Type B pancreatic cell (in vitro differentiated cells): ENCODE measurements at places on chromosomes 6 and 20. TPM values are rescaled to one million over a fixed set of nuclear protein-coding genes. Genes with fewer than 3 reads are reported as not detected.
A peak's percentile ranks its signal among the peaks of the same experiment; 100 is the strongest.

DNA sequence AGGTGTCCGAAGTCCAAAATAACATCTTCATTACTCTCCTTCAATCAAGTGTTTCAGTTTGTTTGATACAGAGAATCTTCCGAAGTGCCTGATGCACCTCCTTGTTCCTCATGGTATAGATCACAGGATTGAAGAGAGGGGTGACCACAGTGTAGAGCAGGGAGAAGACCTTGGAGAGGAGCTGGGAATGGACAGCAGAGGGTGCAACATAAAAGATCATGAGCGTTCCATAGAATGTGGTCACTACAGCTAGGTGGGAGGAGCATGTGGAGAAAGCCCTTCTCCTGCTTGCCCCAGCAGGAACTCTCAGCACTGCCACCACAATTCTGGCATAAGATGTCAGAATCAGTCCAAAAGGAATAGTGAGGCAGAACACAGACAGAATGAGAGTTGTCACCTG is 11.9 kb downstream of the OR12D1 start:
- H3K36me3 ChIP-seq = no peaks in the 10 kb centered on the region
- no peak overlapping the region for H3K27ac ChIP-seq
- H3K4me3 ChIP-seq = no peak overlapping the region
- no peak for DNase-seq

DNA sequence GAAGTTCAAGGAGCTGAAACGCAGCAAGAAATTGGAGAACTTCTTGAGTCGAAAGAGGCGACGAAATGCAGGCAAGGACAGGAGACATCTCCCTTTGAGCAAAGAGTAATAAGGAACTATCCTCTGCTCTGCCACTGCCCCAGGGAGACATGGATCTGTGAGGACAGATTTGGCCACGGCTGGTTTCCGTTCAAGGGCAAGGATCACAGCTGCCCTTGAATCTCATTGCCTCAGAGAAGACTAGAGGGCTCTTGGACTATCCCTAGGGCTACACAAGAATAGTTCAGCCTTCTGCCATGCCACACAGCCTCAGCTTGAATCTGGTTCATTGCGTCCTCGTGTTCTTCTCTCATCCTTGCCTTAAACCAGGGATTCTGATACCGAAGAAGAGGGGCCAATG is 7.7 kb downstream of the RRP36 start:
- peaks cover 41% of the 10 kb centered on the region for H3K36me3 ChIP-seq
- no peak overlapping the region for H3K27ac ChIP-seq
- no peak for DNase-seq
- H3K4me1 ChIP-seq = peaks cover 2% of the 10 kb centered on the region

- no peaks in the 10 kb centered on the region for H3K4me1 ChIP-seq
- H3K36me3 ChIP-seq = no peaks in the 10 kb centered on the region
- no peak overlapping the region for H3K27ac ChIP-seq
- no peak for DNase-seq
These were observed 37.1 kb downstream of the BEND6 start for GRCh38 chr6:56992036-56992435.

DNA sequence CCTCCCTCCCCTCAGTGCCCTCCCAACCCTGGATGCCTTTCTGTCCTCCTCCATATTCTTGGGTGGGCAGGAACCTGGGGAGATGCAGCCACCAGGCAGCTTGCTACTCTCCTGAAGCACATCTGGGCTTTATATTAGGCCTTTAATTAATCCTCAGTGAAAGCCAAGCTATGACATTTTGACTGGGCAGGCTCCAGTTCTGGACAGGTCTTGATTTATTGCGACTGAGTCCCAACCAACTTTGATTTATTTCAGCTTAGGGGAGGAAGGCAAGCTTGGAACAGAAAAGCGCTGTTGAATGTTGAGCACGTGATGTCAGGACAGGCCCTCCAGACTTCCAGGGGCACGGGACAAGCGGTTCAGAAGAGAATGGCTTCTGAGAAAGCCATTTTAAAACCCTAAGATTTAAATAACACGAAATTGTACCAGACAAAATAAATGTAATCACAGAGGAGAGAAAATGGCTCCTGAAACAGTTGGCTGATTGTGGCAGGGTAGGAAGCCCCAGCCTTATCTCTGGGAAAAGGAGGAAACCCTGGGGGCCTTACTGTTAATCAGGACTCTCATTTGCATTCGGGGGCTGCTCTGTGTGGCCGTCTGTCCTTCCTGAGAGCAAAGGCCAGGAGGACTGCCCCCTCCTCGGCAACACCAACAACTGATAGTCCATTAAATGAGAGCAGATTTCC is 294.2 kb downstream of the FOXC1 start:
- H3K27ac ChIP-seq = peak overlapping the region; percentile 44
- peaks cover 20% of the 10 kb centered on the region for H3K27me3 ChIP-seq
- H3K36me3 ChIP-seq = peaks cover 3% of the 10 kb centered on the region
- peak overlapping the region; percentile 16 for H3K4me3 ChIP-seq
- H3K4me1 ChIP-seq = peaks cover 20% of the 10 kb centered on the region
- DNase-seq = no peak

DNA sequence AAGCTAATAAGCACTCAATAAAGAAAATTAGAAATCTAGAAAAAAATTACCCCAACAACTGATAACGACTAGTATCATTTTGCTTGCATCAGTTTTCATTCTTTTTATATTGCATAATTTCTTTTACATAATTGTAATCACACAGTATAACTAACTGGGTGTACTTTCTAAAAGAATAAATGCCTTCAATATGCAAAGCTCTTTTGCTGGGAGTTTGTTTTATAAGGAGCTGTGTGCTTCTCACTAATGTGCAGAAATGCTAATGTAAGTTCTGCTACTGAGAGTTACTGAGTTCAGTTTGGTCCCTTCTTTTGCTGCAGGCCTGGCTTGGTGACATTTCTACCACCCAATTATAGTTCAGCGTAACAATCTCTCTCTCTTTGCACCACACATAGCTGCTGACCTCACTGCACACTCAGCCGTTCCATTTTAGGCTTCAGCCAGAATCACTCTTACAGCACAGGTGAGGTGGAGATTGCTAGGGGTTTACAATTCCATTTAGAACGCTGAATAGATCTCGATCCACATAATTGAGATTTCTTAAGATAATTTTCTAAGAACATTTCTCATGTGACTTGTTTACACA is 20.9 kb upstream of the KLHL31 start:
- no peaks in the 10 kb centered on the region for H3K27me3 ChIP-seq
- DNase-seq = no peak
- H3K4me3 ChIP-seq = no peak overlapping the region
- no peaks in the 10 kb centered on the region for H3K36me3 ChIP-seq
- H3K27ac ChIP-seq = no peak overlapping the region

DNA sequence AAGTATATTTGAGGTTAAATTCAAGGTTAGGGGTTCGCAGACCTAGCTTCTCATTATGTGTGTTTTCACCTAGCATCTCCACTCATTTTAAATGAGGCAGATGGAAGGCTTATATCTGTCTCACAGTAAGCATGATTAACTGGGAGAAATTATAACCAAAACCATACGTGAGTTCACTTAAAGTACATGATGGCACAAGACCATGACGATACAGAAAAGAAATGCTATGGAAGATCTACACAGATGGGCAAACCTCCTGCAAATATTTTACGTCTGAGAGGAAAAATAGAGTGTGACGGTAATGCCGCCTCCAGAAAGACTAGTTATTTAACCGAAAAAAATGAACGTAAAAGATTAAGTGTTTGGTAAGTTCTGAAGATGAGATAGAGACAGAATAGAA is 337.8 kb downstream of the FARS2 start:
- H3K4me1 ChIP-seq = no peaks in the 10 kb centered on the region
- peaks cover 7% of the 10 kb centered on the region for H3K36me3 ChIP-seq
- H3K27me3 ChIP-seq = no peaks in the 10 kb centered on the region
- DNase-seq = no peak
- H3K27ac ChIP-seq = no peak overlapping the region
- no peak overlapping the region for H3K4me3 ChIP-seq

DNA sequence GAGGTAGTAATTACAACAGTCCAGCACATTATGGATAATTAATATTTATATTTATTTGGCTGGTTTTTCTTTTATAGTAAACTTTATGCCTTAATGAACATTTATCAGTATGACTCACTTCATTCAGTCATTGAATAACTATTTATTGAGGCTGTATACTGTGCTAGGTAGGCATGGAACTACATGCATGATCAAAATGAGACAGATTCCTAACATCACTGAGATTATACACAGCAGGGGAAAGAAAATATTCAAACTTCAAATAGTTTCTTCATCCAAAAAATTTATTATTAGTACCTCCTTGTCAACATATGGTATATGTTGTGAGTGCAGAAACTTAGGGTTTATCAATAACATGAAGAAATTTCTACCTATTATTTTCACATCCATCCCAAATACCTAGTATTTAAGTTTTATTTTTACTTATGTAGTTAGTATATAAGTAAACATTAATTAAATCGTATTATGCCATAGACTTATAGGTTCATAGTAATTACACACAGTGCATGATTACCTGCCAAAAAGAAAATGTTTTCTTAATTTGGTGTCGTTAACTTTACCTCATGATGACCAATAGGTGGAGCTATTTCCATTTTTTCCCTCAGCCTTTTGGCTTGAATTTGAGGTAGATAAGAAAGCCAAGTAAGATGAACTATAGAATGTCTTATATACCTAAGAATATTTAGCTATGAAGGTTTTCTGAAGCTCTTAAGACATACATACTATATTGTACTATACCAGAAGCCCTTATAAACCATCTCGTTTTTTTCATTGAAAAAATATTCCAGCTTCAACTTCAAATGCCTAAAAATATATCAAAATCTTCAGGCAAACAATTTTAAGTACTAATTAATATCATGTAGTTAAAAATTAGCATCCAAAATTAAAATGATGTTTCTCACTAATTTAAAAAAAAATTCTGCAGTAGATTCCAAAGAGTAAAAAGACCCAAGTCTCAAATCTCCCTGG is 12.5 kb upstream of the TMEM30A start:
- DNase-seq = no peak
- H3K4me3 ChIP-seq = no peak overlapping the region
- H3K27me3 ChIP-seq = no peaks in the 10 kb centered on the region
- no peaks in the 10 kb centered on the region for H3K36me3 ChIP-seq
- peaks cover 12% of the 10 kb centered on the region for H3K4me1 ChIP-seq

DNA sequence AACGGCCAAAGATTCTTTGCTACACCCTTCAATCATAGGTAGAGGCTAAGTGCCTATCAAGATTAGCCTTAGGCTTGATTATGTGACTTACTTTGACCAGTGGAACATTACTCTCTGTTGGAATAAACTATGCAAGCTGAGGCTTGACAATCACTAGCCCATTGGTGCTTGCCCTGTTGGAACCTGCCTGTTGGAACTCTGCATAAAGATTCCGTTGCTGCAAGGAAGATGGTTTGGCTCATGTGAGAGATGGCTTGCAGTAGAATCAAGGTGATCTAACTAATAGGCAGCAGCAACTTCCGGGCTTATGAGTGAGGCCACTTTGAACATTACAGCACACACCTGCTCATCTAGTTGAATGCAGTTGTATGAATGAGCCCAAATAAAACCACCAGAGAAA is 227.7 kb upstream of the TSHZ2 start:
- no peaks in the 10 kb centered on the region for H3K36me3 ChIP-seq
- DNase-seq = no peak
- no peak overlapping the region for H3K27ac ChIP-seq
- H3K27me3 ChIP-seq = peaks cover 6% of the 10 kb centered on the region

- no peaks in the 10 kb centered on the region for H3K27me3 ChIP-seq
- DNase-seq = no peak
- H3K27ac ChIP-seq = no peak overlapping the region
- H3K4me1 ChIP-seq = peaks cover 24% of the 10 kb centered on the region
- H3K4me3 ChIP-seq = no peak overlapping the region
These were observed 20.2 kb downstream of the MAP3K4 start for GRCh38 chr6:161011492-161012480.

DNA sequence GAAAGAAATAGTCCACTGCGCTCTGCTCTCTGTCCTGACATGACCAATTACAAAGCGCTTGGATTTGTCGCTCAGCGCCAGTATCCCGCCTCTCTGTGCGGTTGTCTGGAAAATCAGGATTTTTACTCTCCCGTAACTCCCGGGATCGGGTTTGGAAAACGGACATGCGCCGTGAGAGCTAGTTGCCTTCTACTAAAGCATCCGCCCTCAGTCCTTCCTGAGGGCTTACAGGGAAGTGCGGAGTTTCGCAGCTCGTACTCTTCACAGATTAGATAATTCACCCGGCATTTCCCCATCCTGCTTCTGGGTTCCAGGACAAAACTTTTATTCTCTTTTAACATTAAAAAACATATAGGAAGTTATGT is 427 bp upstream of the MKKS start:
- peaks cover 33% of the 10 kb centered on the region for H3K4me1 ChIP-seq
- peaks cover 6% of the 10 kb centered on the region for H3K36me3 ChIP-seq
- DNase-seq = peak; percentile 91
- H3K27ac ChIP-seq = peak overlapping the region; percentile 98
- no peaks in the 10 kb centered on the region for H3K27me3 ChIP-seq

- no peak for DNase-seq
- no peaks in the 10 kb centered on the region for H3K4me1 ChIP-seq
- no peaks in the 10 kb centered on the region for H3K36me3 ChIP-seq
- no peak overlapping the region for H3K27ac ChIP-seq
These were observed 40.6 kb downstream of the CLVS2 start for GRCh38 chr6:123036648-123037047.

DNA sequence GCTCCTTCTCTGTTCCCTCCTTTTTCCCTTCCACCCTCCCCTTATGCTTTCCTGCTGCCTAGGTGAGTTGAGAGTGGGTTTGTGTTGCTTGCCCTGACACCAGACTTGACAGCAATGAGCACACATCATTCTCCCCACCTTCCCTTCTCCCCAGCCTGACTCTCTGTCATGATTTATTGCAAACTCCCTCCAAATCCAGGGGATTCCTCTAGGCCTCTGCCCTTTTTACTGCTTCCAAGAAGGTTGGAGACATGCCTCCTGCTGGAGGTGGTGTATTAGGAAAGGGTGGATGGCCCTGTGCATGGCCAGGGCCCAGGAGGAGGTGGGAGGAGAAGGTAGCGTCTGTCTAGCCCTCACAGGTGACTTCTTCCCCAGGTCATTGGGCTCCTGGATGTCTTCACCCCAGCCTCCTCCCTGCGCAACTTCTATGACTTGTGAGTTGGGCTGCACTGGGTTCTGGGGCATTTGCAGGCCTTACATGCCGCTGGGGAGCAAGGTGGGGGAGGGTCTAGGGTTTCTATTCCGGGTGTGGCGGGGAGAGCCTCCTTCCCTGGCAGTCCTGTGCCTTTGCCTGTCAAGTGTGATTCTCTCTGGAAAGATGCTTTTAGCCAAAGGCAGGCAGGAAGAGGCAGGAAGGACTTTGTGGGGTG is 2.1 kb downstream of the MAPK13 start:
- H3K4me3 ChIP-seq = peak overlapping the region; percentile 80
- peaks cover 5% of the 10 kb centered on the region for H3K36me3 ChIP-seq
- no peak for DNase-seq
- H3K27me3 ChIP-seq = peaks cover 4% of the 10 kb centered on the region
- H3K27ac ChIP-seq = peak overlapping the region; percentile 81

Gene MLIP
- total RNA-seq = 0.43 TPM in 1 of 2 replicates, not detected in the other

Gene NKAIN2
- total RNA-seq = 0.81 and 1.7 TPM in 2 replicates

Gene GJA1
- 90.7 and 190 TPM in 2 replicates for total RNA-seq

Gene SMOC2
- total RNA-seq = 4.2 and 18.9 TPM in 2 replicates

Gene HLA-DRA
- 1.4 and 2.1 TPM in 2 replicates for total RNA-seq

Gene NKX2-4
- not detected in 2 replicates for total RNA-seq

Gene HDDC2
- 61.8 and 90.0 TPM in 2 replicates for total RNA-seq

Gene MAS1
- not detected in 2 replicates for total RNA-seq

Gene PRIM2
- total RNA-seq = 16.2 and 26.6 TPM in 2 replicates
